ENCODE measurements at places on chromosomes 2 and 18.

GRCh38 chr2:206693399-206694137 is 24.6 kb downstream of the DYTN start:
- no peak overlapping the region for H3K27ac ChIP-seq
- no peak overlapping the region for H3K4me3 ChIP-seq
- H3K27me3 ChIP-seq = no peaks in the 10 kb centered on the region
- DNase-seq = no peak
- H3K4me1 ChIP-seq = no peaks in the 10 kb centered on the region

DNA sequence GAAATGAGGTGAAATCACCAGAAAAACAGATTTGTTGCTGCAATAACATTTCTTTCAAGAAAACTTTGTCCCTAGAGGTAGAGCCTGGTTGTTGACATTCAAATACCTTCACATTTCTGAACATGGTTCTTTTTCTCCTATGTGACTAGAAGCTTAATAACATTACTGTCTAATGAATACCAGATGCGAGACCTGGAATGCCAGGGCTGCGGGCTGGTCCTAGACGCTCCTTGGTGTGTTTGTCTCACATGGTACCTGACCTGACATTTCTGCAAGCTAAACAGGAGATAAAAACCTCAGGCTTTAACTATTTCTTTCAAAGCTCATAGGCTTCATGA is 38.5 kb downstream of the ACKR3 start:
- no peak for DNase-seq
- no peak overlapping the region for H3K27ac ChIP-seq
- peaks cover 4% of the 10 kb centered on the region for H3K27me3 ChIP-seq
- peaks cover 7% of the 10 kb centered on the region for H3K4me1 ChIP-seq
- H3K4me3 ChIP-seq = no peak overlapping the region

GRCh38 chr2:127943186-127943585 is 57.4 kb upstream of the AMMECR1L start:
- H3K27me3 ChIP-seq = no peaks in the 10 kb centered on the region
- H3K36me3 ChIP-seq = peaks cover 50% of the 10 kb centered on the region
- DNase-seq = no peak
- H3K27ac ChIP-seq = no peak overlapping the region

DNA sequence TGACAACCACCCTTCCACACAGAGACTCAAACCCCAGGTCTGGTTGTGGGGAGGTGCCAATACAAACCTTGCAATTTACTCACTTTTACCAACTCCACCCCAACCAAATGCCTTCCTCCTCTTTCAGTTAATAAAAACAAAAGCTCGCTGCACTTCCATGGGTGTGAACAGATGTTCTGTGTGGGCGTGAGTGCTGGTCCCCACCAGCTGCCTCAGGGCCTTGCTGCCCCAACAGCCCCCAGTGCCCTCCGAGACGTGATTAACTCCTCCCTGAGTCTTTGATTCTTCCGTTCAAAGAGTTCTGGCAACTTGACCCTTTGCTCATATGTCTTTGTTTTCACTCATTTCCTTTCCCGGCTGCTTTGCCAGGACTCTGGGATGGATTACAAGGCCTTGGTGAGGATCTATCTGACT is 258.9 kb upstream of the CXCR4 start:
- H3K27ac ChIP-seq = peak overlapping the region; percentile 9
- H3K4me3 ChIP-seq = no peak overlapping the region
- no peaks in the 10 kb centered on the region for H3K27me3 ChIP-seq
- H3K36me3 ChIP-seq = no peaks in the 10 kb centered on the region

DNA sequence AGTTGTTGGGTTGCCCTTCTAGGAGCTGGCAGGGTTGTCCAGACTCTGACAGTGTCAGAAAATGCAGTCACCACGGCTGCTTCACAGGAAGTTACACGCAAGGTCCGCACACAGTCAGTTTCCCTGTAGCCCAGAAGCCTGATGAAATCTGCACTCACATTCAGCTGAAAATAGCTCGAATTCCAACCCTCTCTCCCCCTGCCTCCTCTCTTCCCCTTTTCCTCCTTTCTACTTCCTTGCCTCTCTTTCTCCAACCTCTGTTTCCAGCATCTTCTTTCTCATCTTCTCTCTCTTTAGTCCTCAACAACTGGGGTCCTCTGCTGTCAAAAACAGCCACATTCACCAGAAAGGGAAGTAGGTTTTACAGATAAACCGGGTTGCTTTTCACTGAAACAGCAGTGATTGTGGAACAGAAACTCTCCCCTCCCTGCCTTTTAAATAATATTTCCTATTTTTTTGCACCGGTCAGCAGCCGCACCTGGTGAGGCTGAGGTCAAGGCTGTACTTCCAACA is 69.3 kb downstream of the BCL11A start:
- H3K4me1 ChIP-seq = peaks cover 84% of the 10 kb centered on the region
- peak overlapping the region; percentile 89 for H3K27ac ChIP-seq
- H3K4me3 ChIP-seq = no peak overlapping the region
- H3K27me3 ChIP-seq = peaks cover 9% of the 10 kb centered on the region

DNA sequence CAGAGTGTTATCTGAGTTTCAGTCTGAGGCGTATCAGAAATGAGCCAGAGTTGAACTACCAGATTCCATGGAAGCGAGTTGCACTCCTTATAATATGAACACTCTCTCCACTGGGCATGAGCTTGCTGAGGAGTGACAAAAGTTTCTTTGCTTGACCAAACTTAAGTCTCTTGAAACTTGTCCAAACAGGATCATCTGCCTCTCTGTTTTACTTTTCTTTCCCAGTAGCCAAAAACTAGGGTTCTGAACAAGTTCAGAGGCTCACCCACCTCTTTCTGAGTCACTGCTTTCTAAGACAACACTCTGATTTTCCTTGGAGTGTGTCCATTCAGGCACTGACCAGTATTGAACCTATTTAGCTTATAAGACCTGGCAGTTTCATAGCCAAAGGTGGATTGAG is 233.2 kb upstream of the TCF4 start:
- no peak overlapping the region for H3K27ac ChIP-seq
- H3K4me3 ChIP-seq = no peak overlapping the region

DNA sequence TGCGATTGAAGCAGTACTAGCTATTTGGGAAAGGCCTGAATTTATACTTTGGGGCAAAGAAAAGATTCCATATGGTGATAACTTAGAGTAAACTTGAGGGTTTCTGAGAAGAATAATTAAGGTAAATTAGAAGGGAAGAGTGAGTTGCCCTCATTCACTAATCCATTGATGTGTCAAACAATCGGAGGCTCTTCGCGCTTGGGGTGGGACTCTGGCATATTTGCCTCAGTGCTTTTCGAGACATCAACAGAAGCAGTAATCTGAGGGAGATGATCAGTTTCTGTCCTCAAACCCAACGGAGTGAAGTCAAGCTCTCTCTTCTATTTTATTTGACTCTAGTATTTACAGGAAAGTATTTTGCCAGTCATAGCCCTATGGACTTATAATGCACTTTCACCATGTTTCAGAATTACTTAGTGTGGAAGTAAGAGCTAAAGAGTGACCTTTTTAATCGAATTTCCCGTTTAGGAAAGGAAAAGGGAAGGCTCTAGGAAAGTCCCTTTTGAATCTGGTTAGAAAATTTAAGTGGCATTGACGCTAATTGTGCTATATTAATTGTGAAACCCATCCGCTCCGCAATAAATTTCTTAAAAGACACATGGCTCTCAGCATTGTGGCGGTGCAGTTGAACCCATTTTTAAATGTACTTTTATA is 1.3 kb downstream of the RAB10 start:
- peak overlapping the region; percentile 92 for H3K4me3 ChIP-seq
- H3K27ac ChIP-seq = peak overlapping the region; percentile 94
- peaks cover 20% of the 10 kb centered on the region for H3K36me3 ChIP-seq

- no peak for DNase-seq
- peaks cover 13% of the 10 kb centered on the region for H3K4me1 ChIP-seq
- H3K4me3 ChIP-seq = no peak overlapping the region
- peak overlapping the region; percentile 30 for H3K27ac ChIP-seq
These were observed 21.7 kb upstream of the BAZ2B start for GRCh38 chr2:159637988-159638501.

DNA sequence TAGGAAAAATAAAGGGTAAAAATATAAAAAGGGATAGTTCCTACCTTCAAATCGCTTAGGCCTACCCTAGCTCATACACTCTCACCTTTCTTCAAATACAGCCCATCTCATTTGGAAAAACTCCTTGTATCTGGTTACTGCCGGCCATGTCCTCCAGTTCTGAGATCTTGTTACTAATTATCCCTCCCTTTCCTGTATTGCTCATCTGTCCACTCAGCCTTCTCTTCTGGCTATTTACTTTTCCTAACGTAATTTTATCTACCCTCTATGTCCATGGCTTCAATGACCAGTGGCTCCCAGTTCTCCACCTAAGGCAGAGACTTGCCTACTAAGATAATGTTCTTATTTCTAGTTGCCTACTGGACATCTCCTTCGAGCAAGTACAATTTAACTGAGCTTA is 342.9 kb upstream of the ACVR2A start:
- peaks cover 4% of the 10 kb centered on the region for H3K36me3 ChIP-seq
- no peaks in the 10 kb centered on the region for H3K4me1 ChIP-seq
- H3K27me3 ChIP-seq = no peaks in the 10 kb centered on the region

GRCh38 chr2:10339647-10340592 is 37.2 kb downstream of the HPCAL1 start:
- peaks cover 9% of the 10 kb centered on the region for H3K36me3 ChIP-seq
- H3K27me3 ChIP-seq = no peaks in the 10 kb centered on the region
- H3K27ac ChIP-seq = no peak overlapping the region
- H3K4me1 ChIP-seq = no peaks in the 10 kb centered on the region
- H3K4me3 ChIP-seq = no peak overlapping the region
- DNase-seq = no peak

GRCh38 chr2:106124905-106125549 is 69.1 kb downstream of the UXS1 start:
- H3K27ac ChIP-seq = no peak overlapping the region
- peaks cover 7% of the 10 kb centered on the region for H3K4me1 ChIP-seq
- peaks cover 48% of the 10 kb centered on the region for H3K36me3 ChIP-seq
- no peak overlapping the region for H3K4me3 ChIP-seq
- no peak for DNase-seq

- H3K27me3 ChIP-seq = no peaks in the 10 kb centered on the region
- no peak for DNase-seq
- peaks cover 56% of the 10 kb centered on the region for H3K36me3 ChIP-seq
- no peak overlapping the region for H3K4me3 ChIP-seq
- no peak overlapping the region for H3K27ac ChIP-seq
These were observed 56.8 kb downstream of the ATF2 start for GRCh38 chr2:175111200-175111657.

DNA sequence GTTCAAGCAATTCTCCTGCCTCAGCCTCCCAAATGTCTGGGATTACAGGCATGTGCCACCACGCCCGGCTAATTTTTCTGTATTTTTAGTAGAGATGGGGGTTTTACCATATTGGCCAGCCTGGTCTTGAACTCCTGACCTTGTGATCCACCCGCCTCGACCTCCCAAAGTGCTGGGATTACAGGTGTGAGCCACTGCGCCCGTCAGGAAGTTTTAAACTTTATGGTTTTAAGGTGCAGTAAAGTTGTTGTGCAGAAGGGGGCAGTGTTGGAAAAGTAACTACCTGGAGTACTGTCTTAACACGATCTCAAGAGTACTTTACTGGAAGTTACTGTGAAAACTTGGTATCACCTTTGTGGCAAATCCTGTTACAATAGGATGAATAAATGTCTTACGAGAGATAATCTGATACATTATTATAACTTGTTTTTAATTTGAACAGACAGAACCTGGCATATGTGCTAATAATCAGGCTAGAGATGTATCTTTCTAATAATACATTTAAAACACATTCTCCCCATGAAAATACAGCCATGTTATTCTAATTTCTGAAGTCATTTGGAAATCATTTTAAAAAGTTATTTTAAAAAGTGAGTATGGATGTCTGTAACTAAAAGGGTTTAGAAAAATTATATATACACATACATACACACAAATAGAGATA is 10.8 kb downstream of the SPDYA start:
- no peaks in the 10 kb centered on the region for H3K27me3 ChIP-seq
- no peak overlapping the region for H3K27ac ChIP-seq
- peak; percentile 56 for DNase-seq
- H3K4me3 ChIP-seq = no peak overlapping the region

DNA sequence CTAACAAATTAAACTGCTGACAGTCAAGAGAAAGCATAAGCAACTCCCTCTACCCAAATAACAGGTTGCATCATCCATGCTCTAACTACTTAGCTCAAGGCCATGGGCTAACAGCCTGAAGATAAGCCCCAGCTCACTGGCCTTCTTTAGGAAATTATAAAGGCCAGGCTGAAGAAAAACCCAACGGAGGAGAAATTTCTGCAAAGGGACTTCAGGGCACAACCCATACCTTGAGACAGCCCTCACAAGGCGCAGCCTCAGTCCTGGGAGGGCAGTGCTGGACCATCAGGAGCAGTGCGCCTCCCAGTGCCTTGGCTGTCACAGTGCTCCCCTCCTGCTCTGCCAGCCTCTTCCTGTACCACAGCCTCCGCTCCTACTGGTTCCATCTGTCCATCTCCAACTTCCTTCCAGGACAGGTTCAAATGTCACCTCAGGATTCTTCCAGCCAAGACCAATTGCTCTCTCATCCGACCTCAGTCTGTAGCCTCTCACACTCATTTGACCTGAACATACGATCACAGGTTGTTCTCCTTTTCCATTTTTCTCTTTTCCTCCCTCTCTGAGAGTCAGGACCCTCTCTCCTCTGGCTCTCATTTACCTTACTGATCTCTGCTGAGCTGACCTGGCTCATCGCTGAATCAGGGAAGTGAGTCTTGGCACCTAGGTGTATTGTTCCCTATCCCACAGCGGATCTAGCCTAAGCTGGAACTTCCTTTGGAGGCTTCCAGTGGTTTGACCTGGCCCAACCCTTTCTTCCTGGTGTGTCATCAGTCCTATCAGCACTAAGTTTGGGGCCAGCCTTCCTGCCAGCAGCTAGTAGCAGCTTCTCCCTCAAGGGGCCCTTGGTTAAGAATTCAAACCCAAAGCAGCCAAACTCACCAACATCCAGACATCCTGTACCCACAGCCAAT is 1.9 kb downstream of the MCFD2 start:
- DNase-seq = no peak
- peaks cover 21% of the 10 kb centered on the region for H3K36me3 ChIP-seq
- peak overlapping the region; percentile 90 for H3K4me3 ChIP-seq
- no peaks in the 10 kb centered on the region for H3K27me3 ChIP-seq
- peaks cover 25% of the 10 kb centered on the region for H3K4me1 ChIP-seq
- H3K27ac ChIP-seq = peak overlapping the region; percentile 8

DNA sequence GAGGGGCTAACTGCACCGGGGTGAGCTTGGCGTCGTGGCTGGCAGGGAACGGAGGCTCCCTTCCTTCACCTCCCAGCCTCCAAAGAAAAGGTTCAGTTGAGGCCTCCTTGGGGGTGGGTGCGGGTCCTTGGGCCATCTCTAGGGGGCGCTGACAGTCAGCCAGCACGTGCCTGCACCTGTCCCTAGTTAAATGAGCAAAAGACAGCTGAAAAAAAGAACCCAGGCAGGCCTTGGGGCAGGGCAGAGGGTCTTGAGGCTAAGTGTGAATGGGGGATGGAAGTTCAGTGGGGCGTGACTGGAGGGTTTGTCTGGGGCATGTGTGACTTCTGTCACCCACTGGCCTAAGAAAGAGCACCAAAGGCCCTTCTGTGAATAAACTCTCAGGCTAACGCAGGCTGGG is 56.4 kb downstream of the ZFP36L2 start:
- peaks cover 33% of the 10 kb centered on the region for H3K4me1 ChIP-seq
- H3K36me3 ChIP-seq = peaks cover 13% of the 10 kb centered on the region
- peak; percentile 77 for DNase-seq
- no peak overlapping the region for H3K27ac ChIP-seq
- H3K27me3 ChIP-seq = peaks cover 6% of the 10 kb centered on the region
- H3K4me3 ChIP-seq = no peak overlapping the region
